ENCODE measurements at places on chromosomes 1 and 21.

- DNase-seq, result no peak
Measured at GRCh38 chr1:17119076-17119772, at the start of gene PADI2. Gene PADI2, minus strand, starts transcription at chr1:17119451. Its CDS starts 80 bp downstream, at chr1:17119371.

GRCh38 chr1:106753066-106753465, 303.4 kb upstream of the PRMT6 start:
- no peak for DNase-seq

DNA sequence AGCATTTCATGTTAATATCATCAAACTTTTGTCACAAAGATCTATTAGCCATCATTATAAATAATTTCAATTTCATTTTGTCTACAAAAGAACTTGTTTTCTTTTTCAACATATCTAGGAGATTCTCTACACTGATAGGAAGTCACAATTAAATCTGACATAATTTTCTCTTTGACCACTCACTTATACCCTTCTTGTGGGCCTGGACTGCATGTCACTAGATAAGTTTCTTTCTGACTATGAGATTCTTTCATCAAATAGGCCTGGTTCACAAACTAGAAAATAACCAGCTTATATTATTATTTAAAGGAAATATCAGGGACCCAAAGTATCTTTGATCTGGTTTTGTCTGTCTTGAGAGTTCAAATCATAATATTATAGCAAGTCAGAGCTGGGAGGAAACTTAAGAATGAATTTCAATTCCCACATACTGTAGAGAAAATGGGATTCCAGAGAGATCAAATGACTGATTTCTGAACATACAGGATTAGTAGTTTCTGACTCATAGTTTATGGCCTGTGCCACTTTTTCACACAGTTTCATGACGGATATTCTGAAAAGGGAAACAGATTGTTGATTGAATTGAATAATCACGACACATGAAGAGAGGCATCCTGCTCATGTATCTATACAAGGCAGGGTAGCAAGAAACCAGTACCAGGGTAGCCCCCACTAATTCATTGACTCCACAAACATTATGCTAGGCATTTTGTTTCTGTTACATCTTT, 355.8 kb downstream of the GPATCH2 start:
- DNase-seq, result no peak

DNA sequence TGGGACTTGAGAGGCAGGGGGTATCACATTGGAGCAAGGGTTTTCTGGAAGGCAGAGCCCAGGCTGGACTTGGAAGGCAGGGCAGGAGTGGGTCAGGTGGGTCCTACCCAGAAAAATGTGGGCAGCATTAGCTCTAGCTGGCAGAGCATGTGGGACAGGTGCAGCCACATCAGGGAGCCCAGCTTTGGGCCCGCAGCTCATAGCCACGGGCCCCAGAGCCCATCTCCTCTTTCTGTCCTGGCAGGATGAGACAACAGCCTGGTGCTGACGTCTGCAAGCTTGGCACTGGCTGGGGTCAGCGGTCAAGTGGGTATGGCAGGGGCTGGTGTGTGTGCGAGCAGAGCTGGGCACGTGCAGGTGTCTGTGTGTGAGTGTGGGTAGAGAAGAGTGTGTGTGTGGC, 154.7 kb downstream of the GRIK3 start:
- no peak for DNase-seq

- peak; percentile 73 for DNase-seq
Measured at GRCh38 chr1:100463791-100464424, 74.0 kb upstream of the GPR88 start.

- no peak for DNase-seq
Measured at GRCh38 chr1:222234351-222234750, 313.6 kb downstream of the HHIPL2 start.

DNA sequence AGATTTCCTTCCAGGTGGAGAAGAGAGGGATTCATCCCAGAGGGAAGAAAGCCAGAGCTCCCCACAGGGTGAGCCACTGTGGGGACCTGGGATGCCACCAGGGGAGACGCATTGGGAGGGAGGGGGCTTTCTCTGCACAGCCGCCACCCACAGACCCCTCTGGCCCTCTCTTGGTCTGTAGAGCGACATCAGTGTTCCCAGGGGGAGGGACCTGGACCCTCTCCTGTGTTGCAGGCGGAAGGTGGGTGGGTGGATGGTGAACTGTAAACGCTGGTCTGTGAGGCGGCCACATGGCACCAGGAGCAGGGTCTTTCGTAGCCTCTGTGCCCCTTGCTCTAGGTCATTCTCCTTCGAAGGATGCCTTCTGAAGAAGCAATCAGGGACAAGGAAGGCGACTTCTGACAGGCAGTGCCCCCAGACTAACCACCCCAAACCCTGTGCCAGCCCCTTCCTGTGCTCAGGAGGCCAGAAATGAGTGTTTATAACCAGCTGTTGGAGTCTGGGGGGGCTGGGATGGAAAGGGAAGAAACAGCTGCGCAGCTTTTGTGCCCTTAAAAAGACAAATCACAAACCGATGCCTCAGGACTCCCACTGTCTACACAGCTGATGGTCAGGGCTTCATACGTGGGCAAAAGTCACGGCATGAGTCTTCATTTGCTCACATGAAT, 121.4 kb upstream of the ZBTB40 start:
- no peak for DNase-seq

GRCh38 chr1:34612091-34612827, 142.6 kb upstream of the GJB5 start:
- DNase-seq, result no peak

DNA sequence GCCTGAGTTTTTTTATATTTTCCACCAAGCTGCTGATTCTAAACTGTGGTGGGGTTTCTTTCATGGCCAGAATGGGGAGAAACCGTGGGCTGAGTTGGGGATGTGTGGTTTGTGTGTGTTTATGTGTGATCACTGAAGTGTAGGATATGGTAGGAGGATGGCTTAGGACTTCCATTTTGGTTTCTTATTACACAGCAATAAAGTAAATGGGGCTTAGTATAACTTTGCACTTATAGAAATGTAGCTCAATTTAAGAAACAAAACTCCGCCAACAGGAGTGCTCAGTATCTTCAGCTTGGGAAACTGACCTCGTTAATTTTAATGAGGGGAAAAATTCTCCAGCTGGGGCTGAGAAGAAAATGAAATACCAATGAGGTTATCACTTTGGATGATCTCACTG, 77.8 kb downstream of the PBX1 start:
- no peak for DNase-seq

GRCh38 chr1:212699625-212700222, at the start of gene BATF3:
Gene BATF3, minus strand, starts transcription at chr1:212699840. Its CDS starts 78 bp downstream, at chr1:212699762.
- DNase-seq, result no peak

DNA sequence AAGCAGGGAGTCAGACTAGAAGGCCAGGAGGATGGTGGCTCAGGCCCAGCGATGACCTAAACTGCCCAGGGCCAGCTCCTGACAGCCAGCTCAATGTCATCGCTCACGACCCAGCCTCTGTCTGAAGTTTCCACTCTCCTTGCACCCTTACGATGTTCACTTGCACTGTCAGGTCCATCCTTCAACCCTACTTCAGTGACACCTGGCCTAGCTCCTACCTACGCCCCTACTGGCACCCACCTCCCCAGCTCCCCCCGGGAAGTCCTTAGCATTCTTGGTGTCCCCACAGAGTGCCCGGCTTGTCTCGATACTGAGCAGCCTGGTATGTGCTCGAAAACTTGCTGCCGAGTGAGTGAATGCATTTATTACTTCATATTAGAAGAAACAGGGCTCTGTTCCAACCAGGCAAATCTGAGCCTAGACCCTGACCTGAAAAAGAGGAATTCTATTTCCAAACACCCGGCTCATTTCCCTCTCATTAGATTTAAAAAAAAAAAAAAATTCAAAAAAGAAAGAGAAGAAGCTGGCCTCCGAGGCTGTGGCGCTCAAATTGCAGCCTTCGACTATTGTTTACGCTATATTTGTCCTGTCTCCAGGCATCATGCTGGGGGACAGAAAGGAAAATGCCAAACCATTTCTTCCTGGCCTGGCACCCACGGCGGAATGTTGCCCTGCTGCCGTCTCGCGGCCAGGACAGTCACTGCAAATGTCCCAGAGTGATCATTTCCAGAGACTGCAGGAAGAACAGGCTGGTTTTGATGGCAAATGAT, 29.8 kb upstream of the LRRC38 start:
- no peak for DNase-seq

- DNase-seq, result no peak
Measured at GRCh38 chr1:166977951-166978350, 2.6 kb upstream of the ILDR2 start.

- DNase-seq, result no peak
Measured at GRCh38 chr1:1020000-1020404, at the start of gene AGRN. Gene AGRN, plus strand, starts transcription at chr1:1020120. Its CDS starts 53 bp downstream, at chr1:1020173.

- DNase-seq, result no peak
Measured at GRCh38 chr1:96309783-96310182, 411.8 kb upstream of the PTBP2 start.

DNA sequence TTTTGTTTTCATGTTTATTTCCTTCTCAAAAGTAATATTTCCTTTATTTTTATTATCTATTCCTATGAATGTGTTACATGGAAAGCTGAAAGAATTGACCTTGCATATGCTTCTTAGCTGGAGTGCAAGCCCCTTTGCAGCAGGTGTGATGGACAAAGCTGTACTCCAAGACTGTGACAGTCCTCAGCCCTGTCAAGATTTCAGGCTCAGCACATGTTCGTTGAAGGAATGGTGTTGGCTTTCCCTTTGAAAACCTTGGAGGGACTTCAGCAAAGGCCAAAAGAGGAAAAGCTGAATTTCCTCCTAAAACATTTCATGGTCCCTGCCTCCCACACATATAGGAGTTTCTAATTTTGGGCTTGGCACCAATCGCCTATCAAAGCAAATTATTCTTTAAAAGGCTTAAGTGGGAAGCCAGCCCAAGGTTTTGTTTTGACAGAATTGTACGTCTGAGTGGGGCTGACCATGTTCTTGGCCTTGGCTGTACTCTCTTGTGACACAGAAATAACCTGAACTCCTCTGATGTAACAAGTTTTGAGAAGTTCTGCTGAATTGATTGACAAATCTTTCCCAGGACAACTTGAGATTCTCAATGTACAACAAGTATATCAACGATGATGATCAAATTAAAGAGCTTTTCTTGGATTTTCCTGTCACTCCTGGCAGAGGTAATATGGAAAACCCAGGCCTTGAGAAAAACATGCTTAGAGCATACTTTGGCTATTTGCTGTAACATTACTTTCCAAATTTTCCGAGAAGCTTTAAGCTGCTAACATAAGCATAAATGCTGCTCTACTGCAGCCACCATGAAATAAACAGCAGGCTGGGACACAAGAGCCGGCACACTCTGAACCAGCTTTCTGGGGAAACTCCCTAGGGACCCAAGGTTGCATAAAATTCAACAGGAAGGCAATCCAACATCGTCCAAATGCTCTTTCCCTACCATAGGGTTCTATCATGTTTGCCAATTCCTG, 135.7 kb upstream of the ZNF648 start:
- DNase-seq, result no peak

GRCh38 chr1:189708674-189709073, 769.0 kb downstream of the BRINP3 start:
- DNase-seq, result no peak

- no peak for DNase-seq
Measured at GRCh38 chr1:165738794-165739193, 29.9 kb downstream of the TMCO1 start.

GRCh38 chr1:44501047-44501890, 96.2 kb downstream of the RNF220 start:
- no peak for DNase-seq

- no peak for DNase-seq
Measured at GRCh38 chr1:180376253-180376652, 126.1 kb downstream of the ACBD6 start.

- DNase-seq, result no peak
Measured at GRCh38 chr1:183569141-183569540, 21.1 kb downstream of the NCF2 start.

- no peak for DNase-seq
Measured at GRCh38 chr1:230148126-230148652, 81.2 kb downstream of the GALNT2 start.

DNA sequence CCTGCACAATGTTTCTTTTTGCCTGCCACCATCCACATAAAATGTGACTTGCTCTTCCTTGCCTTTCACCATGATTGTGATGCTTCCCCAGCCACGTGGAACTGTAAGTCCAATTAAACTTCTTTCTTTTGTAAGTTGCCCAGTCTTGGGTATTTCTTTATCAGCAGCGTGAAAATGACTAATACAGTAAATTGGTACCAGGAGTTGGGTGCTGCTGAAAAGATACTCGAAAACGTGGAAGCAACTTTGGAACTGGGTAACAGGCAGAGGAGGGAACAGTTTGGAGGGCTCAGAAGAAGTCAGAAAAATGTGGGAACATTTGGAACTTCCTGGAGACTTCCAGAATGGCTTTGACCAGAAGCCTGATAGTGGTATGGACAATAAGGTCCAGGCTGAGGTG, 425.3 kb downstream of the GPATCH2 start:
- no peak for DNase-seq
